ENCODE measurements at places on chromosomes 1 and 21.
A peak's percentile ranks its signal among the peaks of the same experiment; 100 is the strongest.

GRCh38 chr1:211318576-211319280, 7.9 kb upstream of the TRAF5 start:
- no peaks in the 10 kb centered on the region for H3K27me3 ChIP-seq

DNA sequence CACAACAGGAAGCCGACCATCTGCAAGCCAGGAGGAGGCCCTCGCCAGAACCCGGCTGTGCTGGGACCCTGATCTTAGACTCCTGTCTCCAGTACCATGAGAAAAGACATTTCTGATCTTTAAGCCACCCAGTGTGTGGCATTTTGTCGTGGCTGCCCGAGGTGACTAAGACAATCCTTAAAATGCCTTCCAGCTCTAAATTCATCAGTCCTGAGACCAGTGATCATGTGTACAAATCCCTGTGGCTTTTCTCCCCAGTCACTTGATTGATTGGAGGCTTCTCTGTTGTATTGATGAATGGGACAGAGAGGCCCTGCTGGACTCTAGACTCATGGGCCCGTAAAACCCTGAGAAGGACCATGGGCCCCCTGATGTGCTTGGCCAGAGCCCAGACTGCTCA, 36.1 kb downstream of the B3GALT5 start:
- DNase-seq: no peak
- no peak overlapping the region for H3K4me3 ChIP-seq
- H3K27me3 ChIP-seq: no peaks in the 10 kb centered on the region
- H3K4me1 ChIP-seq: no peaks in the 10 kb centered on the region
- no peaks in the 10 kb centered on the region for H3K36me3 ChIP-seq

- H3K4me3 ChIP-seq: peak overlapping the region; percentile 90
- no peaks in the 10 kb centered on the region for H3K4me1 ChIP-seq
- H3K27ac ChIP-seq: peak overlapping the region; percentile 97
- DNase-seq: no peak
- no peaks in the 10 kb centered on the region for H3K36me3 ChIP-seq
Measured at GRCh38 chr1:81799939-81800694, 617 bp upstream of the ADGRL2 start.

DNA sequence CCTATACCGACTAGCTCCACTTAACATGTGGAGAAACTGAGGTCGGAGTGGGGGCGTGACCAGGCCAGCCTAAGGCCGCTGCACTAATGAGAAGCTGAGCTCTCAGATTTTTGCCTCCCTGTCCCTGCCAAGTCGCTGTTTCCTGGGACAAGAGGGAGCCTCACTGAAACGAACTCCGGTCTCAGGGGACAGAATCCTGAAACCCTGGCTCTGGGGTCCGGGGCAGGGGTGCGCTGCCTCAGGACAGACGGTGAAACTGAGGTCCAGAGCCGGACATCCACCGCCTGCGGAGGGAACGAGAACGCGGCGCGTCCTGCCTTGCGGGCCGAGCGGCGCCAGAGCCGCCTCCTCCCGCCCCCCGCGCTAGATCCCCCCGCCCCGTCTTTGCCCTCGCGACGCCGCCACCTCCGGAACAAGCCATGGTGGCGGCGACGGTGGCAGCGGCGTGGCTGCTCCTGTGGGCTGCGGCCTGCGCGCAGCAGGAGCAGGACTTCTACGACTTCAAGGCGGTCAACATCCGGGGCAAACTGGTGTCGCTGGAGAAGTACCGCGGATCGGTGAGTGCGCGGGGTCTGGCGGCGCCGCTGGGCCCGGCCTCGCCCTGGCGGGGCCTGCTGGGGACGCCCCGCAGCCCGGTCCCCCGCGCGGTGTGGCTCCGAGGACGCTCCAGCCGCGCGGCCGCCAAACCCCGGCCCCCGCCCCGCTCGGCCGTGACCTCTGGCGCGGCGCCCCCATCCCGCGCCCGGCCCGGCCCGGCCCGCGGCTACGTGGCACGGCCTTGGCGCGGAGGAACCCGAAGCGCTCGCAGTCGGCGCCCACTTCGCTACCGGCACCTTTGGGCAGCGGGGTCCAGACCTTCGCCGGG, at the start of gene GPX7:
GPX7 (plus strand) TSS at position 381 of the 865 bp plus-strand sequence; CDS start at position 420, 39 bp downstream.
- H3K4me1 ChIP-seq: peaks cover 30% of the 10 kb centered on the region
- H3K27ac ChIP-seq: peak within 1 kb of the TSS; percentile 88
- no peak for DNase-seq

- H3K4me1 ChIP-seq: no peaks in the 10 kb centered on the region
- DNase-seq: no peak
- no peak overlapping the region for H3K27ac ChIP-seq
- H3K4me3 ChIP-seq: no peak overlapping the region
- H3K36me3 ChIP-seq: no peaks in the 10 kb centered on the region
Measured at GRCh38 chr1:33188572-33189275, 6.9 kb upstream of the TRIM62 start.

- no peak overlapping the region for H3K27ac ChIP-seq
- H3K4me3 ChIP-seq: no peak overlapping the region
- DNase-seq: no peak
- no peaks in the 10 kb centered on the region for H3K36me3 ChIP-seq
Measured at GRCh38 chr1:236514703-236515442, 8.9 kb upstream of the LGALS8 start.

- no peaks in the 10 kb centered on the region for H3K4me1 ChIP-seq
- H3K36me3 ChIP-seq: no peaks in the 10 kb centered on the region
- no peak for DNase-seq
- no peaks in the 10 kb centered on the region for H3K27me3 ChIP-seq
- no peak overlapping the region for H3K27ac ChIP-seq
Measured at GRCh38 chr1:207014728-207015127, 17.8 kb downstream of the C1orf116 start.

All from right atrium auricular region (tissue), 2 donors.